Activated CD4-positive, alpha-beta T cell treated with anti-CD3 and anti-CD28 coated beads, Interleukin-2, amount 10 ng/mL, durations not matched to agents 24 days and 14 days (primary cell): ENCODE measurements at places on chromosomes 4 and X. TPM values are rescaled to one million over a fixed set of nuclear protein-coding genes. Genes with fewer than 3 reads are reported as not detected.

- DNase-seq, result peak; percentile 55
Measured at GRCh38 chrX:153573984-153574383, 25.0 kb downstream of the CCNQ start.

The TGIF2LX gene
- not detected in 2 replicates for total RNA-seq

The GPRIN3 gene
- total RNA-seq, result 26.2 and 26.8 TPM in 2 replicates

The FMR1 gene
- 36.0 and 37.3 TPM in 2 replicates for total RNA-seq

GRCh38 chr4:126611900-126612299, 1020.9 kb upstream of the INTU start:
- DNase-seq, result no peak

The TBX22 gene
- total RNA-seq, result not detected in 2 replicates

DNA sequence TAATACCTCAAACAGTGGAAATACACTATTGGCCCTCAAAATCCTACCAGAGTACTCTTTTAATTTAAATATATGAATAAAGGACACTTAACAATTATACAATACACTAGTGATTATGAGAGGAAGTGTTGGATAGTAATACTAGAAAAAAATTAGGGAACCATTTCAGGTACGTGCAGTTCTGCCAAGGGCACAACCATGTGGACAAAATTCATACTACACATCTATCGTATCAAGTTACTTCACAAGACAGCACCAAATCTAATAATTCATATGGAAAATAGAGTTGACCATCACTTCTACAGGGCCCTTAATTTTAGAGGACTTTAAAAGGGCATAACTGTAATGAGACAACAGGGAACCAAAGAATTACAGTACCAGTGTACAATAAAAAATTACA, 69.2 kb upstream of the ZCCHC13 start:
- DNase-seq, result no peak

DNA sequence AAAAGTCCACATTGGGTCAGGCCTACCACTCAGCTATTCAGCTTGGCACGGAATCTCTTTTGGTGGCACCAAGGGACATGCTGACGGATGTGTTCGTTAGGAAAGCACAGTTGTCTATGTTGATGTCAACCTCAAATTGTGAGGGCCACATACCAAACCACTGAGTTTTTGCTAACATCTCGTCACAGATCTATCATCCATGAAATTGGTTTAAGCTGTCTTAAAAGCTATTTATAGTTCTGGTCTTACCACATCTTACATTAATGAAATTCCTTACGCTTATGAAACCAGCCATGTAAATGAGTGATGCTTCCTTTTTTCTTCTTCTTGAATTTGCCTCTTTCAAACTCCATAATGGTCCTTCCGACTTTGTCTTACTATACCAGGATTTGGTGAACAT, 101.5 kb downstream of the MGST2 start:
- DNase-seq, result no peak

GRCh38 chr4:2982012-2982411, 18.6 kb downstream of the GRK4 start:
- no peak for DNase-seq

The DAPP1 gene
- total RNA-seq, result 28.4 and 29.5 TPM in 2 replicates

- no peak for DNase-seq
Measured at GRCh38 chr4:42954963-42955669, 62.6 kb downstream of the GRXCR1 start.

- peak; percentile 79 for DNase-seq
Measured at GRCh38 chrX:129771266-129771995, 8.3 kb upstream of the SASH3 start.

DNA sequence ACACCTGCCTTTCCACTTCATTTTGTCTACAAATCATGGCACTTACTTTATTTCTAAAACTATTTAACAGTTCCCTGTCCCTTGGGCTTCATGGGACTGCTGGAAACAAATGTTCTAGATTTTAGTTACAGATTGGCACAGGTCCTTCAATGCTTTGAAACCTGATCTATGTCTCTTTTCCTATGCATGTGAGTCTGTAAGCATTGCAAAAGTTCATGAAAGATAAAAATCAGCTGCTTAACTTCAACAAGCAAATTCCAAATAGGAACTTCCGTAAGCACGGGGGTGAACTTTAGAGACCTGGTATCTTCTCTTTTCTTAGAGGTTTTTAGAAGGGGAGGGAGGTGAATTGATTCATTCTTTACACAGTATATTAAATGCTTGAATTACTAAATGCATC, 9.5 kb downstream of the LGI2 start:
- no peak for DNase-seq

GRCh38 chr4:88320780-88321373, 36.5 kb upstream of the PPM1K start:
- peak; percentile 84 for DNase-seq

The PPA2 gene
- 65.2 and 69.3 TPM in 2 replicates for total RNA-seq

DNA sequence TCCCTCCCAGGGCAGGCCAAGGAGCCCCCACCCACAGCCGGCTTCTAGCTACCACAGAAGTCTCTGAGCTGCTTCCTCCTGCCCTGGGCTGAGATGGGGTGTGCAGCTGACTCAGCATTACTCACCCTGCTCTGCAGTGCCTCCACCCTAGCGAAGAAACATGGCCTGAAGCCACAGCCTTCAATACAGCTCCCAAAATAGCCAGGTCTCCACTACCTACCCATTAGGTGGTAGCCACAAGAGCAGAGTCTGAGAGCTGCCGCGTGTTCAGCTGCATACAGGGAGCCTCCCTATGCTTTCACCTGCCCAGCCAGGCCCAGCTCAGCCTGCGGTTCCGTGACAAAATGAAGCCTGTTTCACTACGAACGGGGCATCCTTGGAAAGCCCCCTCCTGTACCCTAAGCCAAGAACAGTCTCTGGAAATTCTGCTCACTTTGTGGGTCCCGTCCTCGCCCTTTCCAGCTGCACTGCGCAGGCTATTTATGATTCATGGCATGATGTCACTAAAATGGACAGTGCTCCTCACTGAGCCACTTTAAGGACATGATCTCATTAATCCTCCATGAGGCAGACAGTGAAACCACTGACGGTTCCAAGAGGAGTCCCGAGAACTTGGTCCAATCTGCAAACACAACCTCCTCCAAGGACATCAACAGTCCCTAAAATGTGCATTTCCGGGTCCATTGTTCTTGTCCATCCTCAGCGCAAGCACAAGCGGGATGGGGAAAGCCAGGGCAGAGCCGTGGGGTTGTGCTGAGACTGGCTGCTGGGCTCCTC, 20.2 kb downstream of the WDR1 start:
- peak; percentile 92 for DNase-seq

DNA sequence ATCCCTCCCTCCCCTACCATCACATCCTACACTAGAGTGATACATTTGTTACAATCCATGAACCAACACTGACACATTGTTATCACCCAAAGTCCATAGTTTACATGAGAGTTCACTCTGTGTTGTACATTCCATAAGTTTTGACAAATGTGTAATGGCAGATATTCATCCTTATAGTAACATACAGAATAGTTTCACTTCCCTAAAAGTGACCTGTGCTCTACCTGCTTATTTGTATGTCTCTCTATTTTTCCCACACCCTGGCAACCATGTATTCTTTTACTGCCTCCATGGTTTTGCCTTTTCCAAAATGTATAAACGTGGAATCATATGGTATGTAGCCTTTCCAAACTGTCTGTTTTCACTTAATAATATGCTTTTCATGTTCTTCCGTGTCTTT, 42.2 kb upstream of the HPGD start:
- DNase-seq, result no peak

- DNase-seq, result no peak
Measured at GRCh38 chrX:67749536-67749935, 205.7 kb downstream of the AR start.

DNA sequence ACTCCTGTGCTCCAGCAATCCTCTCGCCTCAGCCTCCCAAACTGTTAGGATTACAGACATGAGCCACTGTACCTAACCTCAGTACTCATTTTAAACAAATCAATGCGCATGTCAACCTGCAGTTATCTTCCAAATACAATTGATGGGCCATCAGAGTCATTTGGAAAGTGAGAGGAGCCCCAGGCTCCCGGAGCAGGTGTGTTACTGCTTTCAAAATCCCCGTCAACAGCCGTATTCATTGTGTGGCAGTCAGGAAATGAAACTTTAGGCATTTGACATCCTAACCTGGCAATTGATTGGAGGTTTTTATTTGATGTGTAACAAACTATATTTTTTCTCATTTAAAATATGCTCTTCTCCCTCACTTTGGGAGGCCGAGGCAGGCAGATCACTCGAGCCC, 623.6 kb upstream of the TENM3 start:
- DNase-seq, result no peak

- DNase-seq, result peak; percentile 80
Measured at GRCh38 chrX:41085878-41086626, 807 bp downstream of the USP9X start.

DNA sequence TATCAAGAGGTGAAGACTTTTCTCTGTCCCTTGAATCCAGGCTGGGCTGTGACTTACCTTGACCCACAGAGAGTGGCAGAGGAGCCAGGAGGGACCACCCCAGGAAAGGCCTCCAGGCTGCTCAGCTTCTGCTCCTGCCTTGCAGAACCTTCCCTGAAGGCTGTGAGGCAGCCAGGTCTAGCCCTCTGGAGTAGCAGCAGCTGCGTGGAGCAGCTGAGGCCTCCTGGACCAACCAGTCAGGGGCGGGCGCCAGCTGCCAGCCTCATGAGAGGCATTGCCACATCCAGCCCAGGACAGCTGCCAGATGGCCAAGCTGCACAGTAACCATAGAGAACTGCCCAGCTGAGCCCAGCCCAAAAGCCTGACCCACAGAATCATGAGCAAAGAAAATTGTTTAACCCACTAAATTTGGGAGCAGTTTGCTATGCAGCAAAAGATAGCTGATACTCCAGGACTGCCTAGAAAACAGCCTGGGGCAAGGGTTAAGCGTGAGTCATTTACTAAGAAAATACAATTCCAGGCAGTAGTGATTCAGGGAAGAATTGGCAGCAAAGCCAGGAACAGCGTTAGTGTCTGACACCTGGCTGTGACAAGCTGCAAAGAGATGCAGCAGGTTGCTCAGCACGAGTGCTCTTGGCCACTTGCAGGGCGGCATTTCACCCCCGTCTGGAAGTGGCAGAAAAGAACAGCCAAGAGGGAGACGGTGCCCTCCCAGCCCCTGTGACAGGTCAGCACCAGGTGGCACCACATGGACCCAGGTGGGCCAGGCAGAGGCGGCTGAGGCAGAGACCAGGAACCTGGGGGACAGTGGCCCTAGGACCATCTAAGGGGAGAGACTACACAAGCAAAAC, 14.7 kb upstream of the PDE6B start:
- no peak for DNase-seq

The RUFY3 gene
- total RNA-seq, result 11.5 and 14.8 TPM in 2 replicates

GRCh38 chr4:140084385-140084784, 69.6 kb downstream of the MAML3 start:
- DNase-seq, result no peak

The TCEAL7 gene
- not detected in 2 replicates for total RNA-seq

GRCh38 chrX:46703980-46704379, 54.9 kb downstream of the SLC9A7 start:
- no peak for DNase-seq

- DNase-seq, result no peak
Measured at GRCh38 chr4:53267026-53267425, 98.8 kb downstream of the SCFD2 start.

- DNase-seq, result no peak
Measured at GRCh38 chr4:150423074-150423473, 158.9 kb upstream of the MAB21L2 start.

DNA sequence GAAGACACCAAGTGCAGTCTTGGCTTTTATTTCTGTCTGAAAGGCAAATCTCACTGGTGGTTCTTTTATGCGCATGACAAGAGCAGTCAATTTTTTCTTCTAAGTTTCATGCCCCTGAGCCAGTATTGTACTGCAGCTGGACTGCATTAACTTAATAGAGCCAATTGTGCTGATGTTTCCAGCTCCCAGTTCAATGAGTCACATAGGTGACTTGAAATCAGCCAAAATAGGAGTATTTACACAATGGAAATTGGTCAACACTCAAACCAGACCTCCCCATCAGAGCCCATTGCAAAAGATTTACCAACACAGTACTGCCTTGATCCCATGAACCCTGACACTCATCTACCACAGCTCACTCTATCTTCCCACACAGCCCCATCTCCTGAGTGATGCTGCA, 100.3 kb upstream of the GUCY1A1 start:
- DNase-seq, result no peak

- DNase-seq, result peak; percentile 66
Measured at GRCh38 chrX:13005661-13006473, 31.0 kb downstream of the TMSB4X start.

GRCh38 chrX:39451046-39451445, 646.7 kb downstream of the BCOR start:
- DNase-seq, result no peak

- DNase-seq, result no peak
Measured at GRCh38 chr4:109169170-109169569, 133.3 kb downstream of the COL25A1 start.

- DNase-seq, result peak; percentile 66
Measured at GRCh38 chr4:78661921-78662521, 110.5 kb downstream of the ANXA3 start.

- peak; percentile 93 for DNase-seq
Measured at GRCh38 chrX:49186125-49187027, at the start of gene PRICKLE3. TSS of gene PRICKLE3 (minus strand) at chrX:49186373. CDS start at chrX:49186297, 76 bp downstream.

- no peak for DNase-seq
Measured at GRCh38 chr4:90875791-90876190, 748.6 kb downstream of the CCSER1 start.

GRCh38 chr4:69485130-69485529, 10.6 kb downstream of the UGT2B4 start:
- DNase-seq, result no peak

The LANCL3 gene
- total RNA-seq, result 0.16 and 0.28 TPM in 2 replicates

DNA sequence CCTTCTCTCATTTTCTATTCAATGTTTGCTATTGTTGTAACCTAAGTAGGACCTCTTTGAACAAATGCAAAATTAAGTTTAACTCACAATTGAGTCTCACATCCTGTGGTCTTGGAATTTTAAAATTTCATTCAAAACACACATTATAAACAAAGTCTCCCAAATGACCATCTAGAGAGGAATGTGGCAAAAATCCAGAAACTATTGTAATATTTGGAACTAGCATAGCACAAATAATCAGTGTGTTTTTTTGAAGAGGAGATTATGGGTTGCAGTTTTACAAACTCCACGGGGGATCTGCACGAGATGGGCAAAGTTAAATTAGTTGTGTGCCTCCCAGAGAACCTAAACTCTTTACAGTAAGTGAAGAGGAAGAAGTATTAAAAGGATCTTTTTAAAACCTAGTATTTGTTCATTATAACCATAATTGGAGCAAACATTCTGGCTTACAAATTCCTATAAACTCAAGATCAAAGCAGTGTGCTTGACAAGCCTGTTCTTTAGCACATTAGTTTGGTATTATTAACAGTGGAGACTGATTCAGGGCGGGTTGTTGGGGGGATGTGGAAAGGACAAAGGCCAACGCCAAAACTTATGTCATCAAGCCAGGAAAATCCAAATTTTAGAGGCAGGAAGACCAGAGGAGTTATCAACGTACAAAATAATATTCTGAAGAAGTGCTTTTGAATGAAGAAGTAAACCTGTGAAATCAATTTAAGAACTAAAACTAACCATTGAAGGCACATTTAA, 22.4 kb upstream of the RBPJ start:
- no peak for DNase-seq

The ZCCHC4 gene
- 15.5 and 15.6 TPM in 2 replicates for total RNA-seq

- DNase-seq, result no peak
Measured at GRCh38 chr4:34412233-34412632, 1832.1 kb downstream of the ARAP2 start.

The LONRF3 gene
- total RNA-seq, result 0.66 and 0.75 TPM in 2 replicates

- DNase-seq, result no peak
Measured at GRCh38 chr4:160136021-160136420, 1033.1 kb downstream of the RAPGEF2 start.
